IMR-90 (cell line): ENCODE measurements at places on chromosomes 12 and 14. TPM values are rescaled to one million over a fixed set of nuclear protein-coding genes. Genes with fewer than 3 reads are reported as not detected.

KLRG1 gene
- 0.54 and 0.56 TPM in 2 replicates for total RNA-seq

TOMM20L gene
- total RNA-seq, result not detected in 2 replicates

TRPV4 gene
- total RNA-seq, result 1.1 TPM in 2 replicates

ASCL1 gene
- total RNA-seq, result not detected in 2 replicates

LRRC43 gene
- 0.36 TPM in 1 of 2 replicates, not detected in the other for total RNA-seq

LALBA gene
- total RNA-seq, result not detected in 2 replicates

TBPL2 gene
- not detected in 2 replicates for total RNA-seq

GTF2A1 gene
- total RNA-seq, result 41.9 and 60.4 TPM in 2 replicates

TMEM117 gene
- 21.0 and 29.7 TPM in 2 replicates for total RNA-seq

CLEC14A gene
- 2.8 and 3.0 TPM in 2 replicates for total RNA-seq

PTPRQ gene
- total RNA-seq, result 1.4 and 2.8 TPM in 2 replicates

GPR84 gene
- total RNA-seq, result not detected in 2 replicates

TEP1 gene
- total RNA-seq, result 7.8 and 12.4 TPM in 2 replicates

TAS2R19 gene
- total RNA-seq, result 5.0 and 8.1 TPM in 2 replicates

NGB gene
- not detected in 2 replicates for total RNA-seq

DEPDC4 gene
- 0.72 and 7.5 TPM in 2 replicates for total RNA-seq

AQP6 gene
- total RNA-seq, result not detected in 2 replicates

NINJ2 gene
- not detected in 2 replicates for total RNA-seq

KLRC1 gene
- total RNA-seq, result not detected in 2 replicates
